ENCODE measurements at places on chromosomes 11 and 22. TPM values are rescaled to one million over a fixed set of nuclear protein-coding genes. Genes with fewer than 3 reads are reported as not detected.

DNA sequence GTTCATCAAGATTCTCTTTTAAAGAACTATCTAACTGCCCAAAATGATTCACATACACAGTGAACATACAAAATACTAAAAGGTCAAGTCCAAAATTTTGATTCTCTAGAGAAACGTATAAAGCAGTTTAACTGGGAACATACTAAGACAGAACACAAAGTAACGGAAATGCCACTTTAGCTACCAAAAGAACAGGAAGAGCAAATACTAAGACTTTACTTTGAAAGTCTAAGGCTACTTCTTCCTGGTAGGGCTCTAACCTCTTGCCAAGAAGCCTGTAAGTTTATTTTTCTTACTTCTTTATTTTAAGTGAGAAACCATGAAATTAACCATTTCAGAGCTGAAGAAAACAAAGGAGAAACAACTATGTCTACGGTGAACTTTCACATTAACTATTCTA lies 6.2 kb downstream of the PICALM start:
- DNase-seq: no peak

DNA sequence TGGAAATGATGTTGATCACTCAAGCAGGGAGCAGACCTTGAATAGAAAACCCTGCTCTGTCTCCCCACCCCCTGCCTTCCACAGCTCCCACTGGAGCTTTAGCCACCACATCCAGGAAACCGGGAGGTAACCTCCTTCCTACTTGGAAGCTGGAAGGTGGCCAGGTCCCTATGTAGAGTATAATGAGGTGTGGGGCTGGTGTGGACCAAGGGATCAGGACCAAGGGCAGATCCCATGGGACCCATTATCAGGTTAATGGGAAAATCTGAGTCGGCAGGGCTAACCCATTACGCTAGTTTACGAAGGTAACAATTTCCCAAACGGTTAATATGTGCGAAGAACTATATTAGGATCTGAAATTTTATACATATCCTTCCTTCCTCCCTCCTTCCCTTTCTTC lies 321.9 kb downstream of the MIAT start:
- no peak for DNase-seq

- no peak for DNase-seq
Observed at GRCh38 chr22:28562324-28562723, 117.3 kb downstream of the TTC28 start.

DNA sequence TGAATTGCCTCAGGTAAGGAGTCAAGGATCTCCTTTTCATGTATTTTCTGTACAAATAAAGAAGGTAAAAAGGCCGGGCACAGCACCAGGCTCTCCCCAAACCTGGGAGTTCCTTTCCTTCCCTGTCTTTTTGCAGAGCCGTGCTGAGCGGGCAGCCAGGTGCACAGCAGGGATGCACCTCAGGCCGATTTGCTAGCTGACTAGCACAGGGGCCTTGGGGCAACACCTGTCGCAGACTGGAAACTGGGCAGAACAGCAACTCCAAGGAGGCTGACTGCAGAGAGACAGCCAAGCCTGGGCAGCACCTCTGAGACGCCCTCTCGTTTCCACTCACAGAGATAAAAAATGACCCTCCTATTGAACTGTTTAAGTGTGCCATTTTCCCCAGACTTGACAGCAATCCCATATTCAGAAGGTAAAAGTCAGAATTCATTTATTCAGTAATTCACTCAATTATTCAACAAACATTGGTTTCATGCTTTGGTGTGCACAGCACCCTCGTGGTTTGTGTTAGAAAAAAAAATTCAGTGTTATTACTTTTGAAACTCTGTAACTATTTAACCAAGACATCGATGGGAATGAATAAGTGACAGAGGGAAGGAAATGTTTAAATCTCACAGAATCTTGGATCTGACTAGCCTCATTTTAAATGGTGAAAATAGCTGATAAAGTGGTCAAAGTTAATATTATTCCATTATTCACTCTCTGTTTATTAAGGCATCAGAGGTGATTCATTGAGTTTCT lies 120.9 kb downstream of the GALNT18 start:
- no peak for DNase-seq

DNA sequence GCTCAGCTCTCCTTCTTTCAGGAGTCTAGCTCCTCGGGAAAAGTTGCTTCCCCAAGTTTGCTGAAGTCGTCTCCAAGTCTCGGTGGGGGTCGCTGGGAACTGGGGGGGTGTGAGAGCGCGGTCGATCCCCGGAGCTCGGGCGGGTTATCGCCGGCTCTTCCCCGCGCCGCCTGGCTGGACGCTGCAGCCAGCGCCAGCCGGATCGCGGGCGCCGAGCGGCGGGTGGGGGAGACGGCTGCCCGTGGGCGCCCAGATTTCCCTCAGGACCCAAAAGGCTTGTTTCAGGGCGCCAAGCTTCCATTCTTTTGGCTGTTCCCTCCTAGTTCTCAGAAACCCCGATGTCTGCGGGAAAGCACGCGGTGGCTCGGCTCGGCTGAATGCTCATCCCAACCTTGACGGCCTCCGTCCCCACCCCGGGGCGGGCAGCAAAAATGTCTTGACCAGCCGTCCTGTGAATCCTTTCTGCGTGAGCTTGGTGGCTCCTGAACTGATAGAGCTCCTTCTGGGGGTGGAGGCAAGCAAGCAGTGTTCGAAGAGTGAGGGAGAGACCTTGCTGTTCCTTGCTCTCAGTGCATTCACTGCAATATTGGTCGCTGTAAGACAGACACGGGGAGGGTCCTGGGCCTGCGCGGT lies 1.7 kb downstream of the ZBTB16 start:
- DNase-seq: no peak

DNA sequence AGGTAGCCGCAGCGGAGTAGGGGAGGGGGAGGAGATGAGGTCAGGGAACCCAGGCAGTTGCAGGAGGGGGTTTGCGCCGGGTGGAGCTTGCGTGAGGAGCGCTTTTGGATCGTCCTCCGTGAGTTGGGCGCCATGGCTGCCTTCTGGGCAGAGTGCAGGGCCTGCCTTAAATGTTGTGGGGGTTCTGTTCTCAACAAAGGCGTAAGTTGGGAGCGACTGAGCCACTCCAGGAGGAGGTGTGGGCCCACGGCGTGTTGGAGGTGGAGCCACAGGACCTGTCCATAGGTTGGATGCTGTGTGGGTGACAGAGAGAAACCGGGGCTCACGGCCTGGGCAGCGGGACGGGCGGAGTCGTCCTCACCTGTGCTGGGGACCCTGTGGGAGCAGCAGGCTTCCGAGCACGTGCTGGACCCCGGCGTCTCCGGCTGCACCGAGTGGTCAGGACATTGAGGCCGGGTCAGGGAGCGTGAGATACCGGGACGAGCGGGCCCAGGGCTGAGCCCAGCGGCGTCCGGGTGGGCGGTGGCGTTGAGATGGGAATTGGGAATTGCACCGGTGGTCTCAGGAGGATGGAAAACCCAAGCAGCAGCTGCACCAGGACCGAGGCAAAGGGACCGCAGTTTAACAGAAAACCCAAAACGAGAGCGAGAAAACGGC lies 977 bp upstream of the PGGHG start:
- DNase-seq: no peak

DNA sequence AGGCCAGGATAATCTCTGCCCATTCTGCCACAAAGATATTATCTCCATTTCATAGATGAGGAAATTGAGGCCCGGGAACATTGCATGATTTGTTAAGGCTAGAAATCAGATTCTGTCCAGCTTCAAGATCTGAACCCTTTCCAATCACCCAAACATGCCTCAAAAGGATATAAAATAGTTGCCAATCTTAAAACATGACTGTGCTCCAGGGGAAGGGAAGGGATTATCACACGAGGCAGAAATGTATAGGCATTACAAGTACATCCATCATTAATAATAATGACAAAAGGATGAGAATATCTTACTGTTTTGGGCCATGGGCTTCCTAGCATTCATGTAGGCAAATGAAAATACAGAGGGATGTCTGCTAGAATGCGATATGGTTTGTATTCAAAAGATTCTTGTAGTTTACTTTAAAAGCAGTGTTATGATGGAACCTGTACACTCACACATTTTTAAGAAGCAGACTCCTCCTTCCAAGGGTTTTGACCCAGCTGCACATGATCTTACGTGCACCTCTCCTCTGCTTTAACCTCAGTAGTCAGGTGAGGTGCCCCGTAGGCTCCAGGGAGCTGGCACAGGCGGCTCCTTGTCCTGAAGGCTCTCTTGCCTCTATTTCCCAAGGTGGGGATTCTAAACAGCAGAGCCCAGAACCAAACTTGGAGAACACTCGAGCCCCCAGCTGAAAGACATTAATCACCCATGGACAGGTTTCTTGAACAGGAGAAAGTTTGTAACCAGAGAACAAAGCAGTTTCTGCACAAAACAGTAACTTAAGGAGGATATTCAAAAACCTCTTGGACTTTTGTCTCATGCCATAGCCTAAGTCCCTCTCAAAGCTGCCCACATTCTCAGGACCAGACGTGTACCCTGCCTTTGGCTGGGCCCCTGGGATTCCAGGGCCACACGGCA lies 36.0 kb downstream of the PARVA start:
- DNase-seq: no peak

- DNase-seq: no peak
Observed at GRCh38 chr11:94398101-94398500, 3.1 kb downstream of the GPR83 start.

GRCh38 chr11:94433049-94433448 lies 31.8 kb upstream of the GPR83 start:
- no peak for DNase-seq

GRCh38 chr11:21069909-21070308 lies 400.5 kb downstream of the NELL1 start:
- DNase-seq: no peak

DNA sequence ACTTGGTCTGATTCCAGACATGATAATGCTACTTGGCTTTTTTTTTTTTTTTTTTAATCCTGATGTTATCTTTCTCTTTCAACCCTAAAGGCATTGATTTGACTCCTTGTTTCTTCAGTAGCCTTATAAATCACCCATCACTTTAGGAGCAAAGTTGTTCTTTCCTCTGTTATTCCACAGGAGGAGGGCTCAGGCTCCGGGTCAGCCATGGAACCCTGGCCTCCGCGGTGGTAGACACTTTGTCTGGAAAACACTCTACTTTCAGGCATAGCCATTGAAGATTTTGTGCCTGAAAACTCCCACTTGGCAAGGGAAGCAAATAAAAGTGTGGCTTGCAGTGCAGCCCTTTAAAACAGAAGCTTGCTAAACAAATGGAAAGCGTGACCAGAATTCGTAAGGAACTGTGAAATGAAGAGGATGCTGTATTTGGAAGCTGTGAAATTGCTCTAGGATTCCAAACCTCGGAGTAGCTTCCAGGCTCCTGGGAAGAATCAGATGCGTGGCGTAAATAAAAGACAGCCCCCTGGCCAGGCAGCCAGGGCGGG lies 44.9 kb downstream of the ARHGAP8 start:
- DNase-seq: no peak

DNA sequence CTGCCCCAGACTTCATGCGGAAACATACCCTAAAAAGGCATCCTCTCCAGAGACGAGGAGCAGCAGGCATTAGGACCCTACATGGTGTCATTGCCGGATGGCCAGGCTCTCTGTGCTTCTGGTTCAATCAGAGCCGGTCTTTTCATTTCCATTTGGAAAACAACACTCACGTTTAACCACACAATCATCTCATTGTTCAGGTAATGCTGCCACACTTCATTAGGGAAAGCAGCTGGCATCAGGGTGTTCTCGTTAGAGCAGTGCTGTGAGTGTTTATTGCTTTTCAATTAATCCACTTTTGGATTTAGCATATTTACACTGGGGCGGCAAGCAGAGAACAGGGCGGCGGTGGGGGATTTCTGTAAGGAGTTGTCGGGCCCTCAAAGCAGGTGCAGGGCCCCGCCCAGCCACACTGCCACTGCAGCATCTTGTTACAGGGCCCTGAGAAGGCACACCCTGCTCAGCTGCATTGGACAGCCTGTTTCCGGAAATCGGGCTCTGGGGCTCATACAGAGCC lies 338.6 kb downstream of the SHANK2 start:
- DNase-seq: no peak

Gene CAPN5
- 7.5 TPM for total RNA-seq

Gene RHBDD3
- 18.9 TPM for total RNA-seq

Gene OR56A1
- not detected for total RNA-seq

Data from pulmonary artery endothelial cell (primary cell).